ENCODE measurements at places on chromosomes 13 and 19.
A peak's percentile ranks its signal among the peaks of the same experiment; 100 is the strongest.

- no peak for DNase-seq
These were observed 50.9 kb downstream of the PEPD start for GRCh38 chr19:33470686-33471085.

- peak; percentile 36 for DNase-seq
These were observed 350 bp upstream of the USP12 start for GRCh38 chr13:27171827-27172494.

- no peak for DNase-seq
These were observed 143.9 kb upstream of the ZNF536 start for GRCh38 chr19:30228113-30228834.

- DNase-seq = no peak
These were observed 110.0 kb downstream of the FREM2 start for GRCh38 chr13:38796890-38797289.

- no peak for DNase-seq
These were observed 24.4 kb upstream of the DOCK9 start for GRCh38 chr13:99002172-99002710.

- DNase-seq = no peak
These were observed 793.7 kb upstream of the SLC10A2 start for GRCh38 chr13:103859952-103860351.

All from esophagus squamous epithelium (tissue), 5 donors.